ENCODE measurements at places on chromosomes 1 and 21.
A peak's percentile ranks its signal among the peaks of the same experiment; 100 is the strongest.

GRCh38 chr1:204145033-204145504, 6.8 kb downstream of the ETNK2 start:
- DNase-seq = no peak

- no peak for DNase-seq
Observed at GRCh38 chr1:36162680-36163239, 6.8 kb downstream of the MAP7D1 start.

DNA sequence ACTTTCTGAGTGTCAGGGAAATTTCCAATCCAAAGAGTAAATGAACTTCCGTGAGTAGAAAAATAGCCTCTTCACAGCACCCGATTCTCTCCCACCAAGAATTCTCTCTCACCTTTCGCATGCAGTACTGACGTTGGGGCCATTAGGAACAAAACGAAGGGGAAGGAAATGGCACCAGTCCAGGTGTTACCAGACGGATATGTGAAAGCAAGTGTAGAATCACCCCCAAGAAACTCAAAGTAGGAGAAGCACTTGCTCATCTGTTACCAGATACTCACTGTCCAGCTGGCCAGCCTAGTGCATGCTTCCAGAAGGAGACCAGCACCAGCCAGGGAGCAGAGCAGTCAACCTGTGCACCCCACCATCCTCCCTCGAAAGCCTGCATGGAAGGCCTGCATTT, 55.1 kb downstream of the ITPKB start:
- DNase-seq = no peak

- DNase-seq = no peak
Observed at GRCh38 chr1:231055271-231055670, 15.2 kb upstream of the FAM89A start.

DNA sequence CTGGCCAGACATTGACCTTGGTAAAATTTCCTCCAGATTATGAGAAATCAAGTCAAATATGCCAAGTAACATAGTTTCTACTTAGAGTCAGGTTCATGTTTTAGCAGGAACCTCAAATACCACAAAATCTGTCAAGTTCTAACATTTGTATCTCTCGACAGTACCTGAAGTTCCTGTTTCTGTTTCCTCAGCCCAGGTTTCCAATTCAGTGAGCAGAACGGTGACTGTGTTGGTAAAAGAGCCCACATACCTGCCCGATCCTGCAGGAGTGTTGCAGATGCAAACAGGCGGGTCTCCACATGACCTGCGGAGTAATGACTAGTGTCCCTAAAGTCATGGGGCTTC, 57.9 kb upstream of the LGALS8 start:
- DNase-seq = no peak

DNA sequence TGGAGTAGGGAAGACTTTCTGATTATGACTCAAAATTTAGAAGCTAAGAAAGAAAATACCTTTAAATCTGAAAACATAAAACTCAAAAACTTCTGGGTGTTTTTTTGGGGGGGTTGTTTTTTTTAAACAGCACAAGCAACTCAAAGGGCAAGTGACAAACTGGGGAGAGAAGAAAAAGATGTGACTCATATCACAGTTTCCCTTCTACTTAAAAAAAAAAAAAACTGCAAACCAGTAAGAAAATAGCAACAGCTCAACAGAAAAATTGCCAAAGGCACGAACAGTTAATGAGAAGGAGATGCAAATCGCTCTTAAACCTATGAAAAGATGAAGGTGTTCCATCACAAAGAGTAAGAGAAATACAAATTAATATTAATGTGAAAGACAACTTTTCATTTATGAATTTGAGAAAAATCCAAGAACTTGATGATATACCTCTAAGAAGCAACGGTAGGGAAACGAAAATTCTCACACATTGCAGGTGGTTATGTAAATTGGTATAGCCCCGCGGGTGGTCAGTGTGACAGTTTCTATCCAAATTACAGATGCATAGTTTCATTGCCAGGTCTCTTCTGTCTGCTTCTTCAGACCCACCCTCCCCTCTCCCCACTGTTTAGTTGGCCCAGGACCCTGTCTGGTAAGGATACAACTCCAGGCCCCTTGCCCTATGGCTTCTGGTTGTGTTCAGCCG, 9.0 kb downstream of the IFNAR2 start:
- no peak for DNase-seq

GRCh38 chr1:203478231-203478630, 2.6 kb downstream of the PRELP start:
- DNase-seq = no peak

- DNase-seq = no peak
Observed at GRCh38 chr1:199279067-199279466, 640.2 kb downstream of the PTPRC start.

- DNase-seq = no peak
Observed at GRCh38 chr1:12383786-12384185, 154.0 kb downstream of the VPS13D start.

DNA sequence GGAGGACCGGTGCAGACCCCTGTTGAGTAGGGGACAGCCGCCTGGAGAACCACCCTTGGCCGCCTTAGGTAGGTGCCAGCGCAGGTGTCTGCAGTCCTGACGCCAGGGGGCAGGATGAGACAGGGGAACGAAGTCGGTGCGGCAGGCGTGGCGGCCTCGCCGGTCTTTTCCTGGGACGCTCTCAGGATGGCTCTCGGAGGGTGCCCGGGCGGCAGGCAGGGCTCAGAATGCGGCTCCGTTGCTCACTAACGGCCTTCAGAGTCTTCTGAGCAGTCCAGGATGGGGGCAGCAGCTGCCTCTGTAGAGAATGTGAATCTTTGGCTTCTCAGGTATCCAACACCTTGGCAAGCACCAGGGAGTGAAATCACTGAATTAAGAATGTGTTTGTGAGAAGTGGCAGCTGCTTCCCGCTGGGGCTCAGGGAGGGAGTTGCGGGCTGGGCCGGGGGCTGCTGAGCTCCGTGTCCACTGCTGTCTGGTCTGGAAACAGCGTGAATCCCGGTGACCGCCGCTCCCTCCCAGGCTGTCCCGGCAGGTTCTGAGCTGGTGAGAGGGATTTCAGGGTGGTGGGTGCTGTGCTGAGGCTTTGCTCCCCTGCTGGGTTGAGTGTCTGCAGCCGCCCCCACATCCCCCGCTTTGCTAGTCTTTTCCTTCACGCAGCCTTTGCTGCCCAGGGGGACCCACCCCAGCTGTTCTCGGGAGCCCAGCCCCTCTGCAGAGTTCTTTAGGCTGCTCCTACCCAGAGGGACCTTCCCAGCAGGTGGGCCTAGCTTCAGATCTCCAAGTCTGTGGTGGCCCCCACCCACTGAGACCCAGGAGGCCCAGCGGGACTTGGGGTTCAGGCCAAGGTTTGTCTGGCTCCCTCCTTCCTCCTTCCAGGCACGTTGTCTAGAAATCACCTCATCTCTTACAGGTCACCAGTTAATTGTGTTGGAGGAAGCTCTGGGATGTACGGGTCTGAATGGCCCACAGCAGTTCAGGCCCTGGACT, 11.1 kb upstream of the C1orf174 start:
- DNase-seq = peak; percentile 64

GRCh38 chr1:111148376-111148881, 8.4 kb downstream of the CEPT1 start:
- DNase-seq = no peak

GRCh38 chr21:45386728-45387371, 18.1 kb upstream of the COL18A1 start:
- DNase-seq = no peak

DNA sequence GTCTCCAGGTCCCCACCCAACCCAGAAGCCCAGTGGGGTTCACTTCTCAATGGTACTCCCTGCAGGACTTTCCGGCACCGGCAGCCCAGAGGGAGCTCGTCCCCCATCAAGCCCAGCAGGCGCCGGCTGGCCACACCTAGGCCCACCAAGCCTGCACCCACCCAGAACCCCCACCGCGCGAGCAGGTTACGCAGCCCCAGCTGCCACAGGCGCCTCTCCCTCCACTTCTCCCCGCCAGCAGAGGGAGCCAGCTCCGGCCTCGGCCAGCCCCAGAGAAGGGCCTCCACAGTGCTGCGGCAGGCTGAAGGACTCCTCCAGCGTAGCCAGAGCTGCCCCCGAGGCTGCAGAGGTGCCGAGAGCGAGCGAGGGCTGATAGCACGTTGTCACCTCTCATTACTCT, 722.3 kb downstream of the PLA2G4A start:
- DNase-seq = no peak

- no peak for DNase-seq
Observed at GRCh38 chr1:8930116-8930515, 15.6 kb upstream of the CA6 start.

DNA sequence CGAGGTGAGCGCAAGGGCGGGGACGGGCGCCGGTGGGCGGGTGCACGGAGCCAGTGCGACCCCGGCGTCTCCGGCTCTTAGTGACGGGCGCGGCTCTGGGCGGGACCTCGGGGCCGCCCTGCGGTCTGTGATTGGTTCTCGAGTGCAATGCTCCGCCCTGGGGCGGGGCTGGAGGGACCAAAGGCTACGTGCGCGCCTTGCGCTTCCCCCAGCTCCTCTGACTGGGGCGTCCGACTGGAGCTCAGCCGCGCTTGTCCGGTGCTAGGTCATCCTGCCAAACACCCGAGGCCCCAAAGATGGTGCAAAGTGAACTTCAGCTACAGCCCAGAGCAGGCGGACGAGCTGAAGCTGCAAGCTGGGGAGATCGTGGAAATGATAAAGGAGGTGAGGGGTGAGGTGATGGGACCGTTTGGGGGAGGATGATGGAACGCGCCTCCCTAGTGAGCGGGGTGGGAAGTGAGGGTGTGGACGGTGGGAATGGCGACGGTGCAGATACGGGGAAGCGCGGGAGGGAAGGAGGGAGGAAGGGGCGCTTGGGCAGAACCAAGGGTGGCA, 811 bp downstream of the SH3D21 start:
- DNase-seq = peak; percentile 88

GRCh38 chr1:40986956-40987355, 7.5 kb downstream of the CTPS1 start:
- DNase-seq = no peak

GRCh38 chr1:93758842-93759515, 77.3 kb upstream of the BCAR3 start:
- DNase-seq = no peak
